ENCODE measurements at places on chromosomes 1 and 21.

GRCh38 chr1:205082431-205082830, 1.8 kb downstream of the TMEM81 start:
- no peak for DNase-seq

GRCh38 chr1:51671527-51672325, 54.8 kb downstream of the OSBPL9 start:
- DNase-seq: no peak

- no peak for DNase-seq
Observed at GRCh38 chr21:36654324-36654723, 44.6 kb upstream of the SIM2 start.

DNA sequence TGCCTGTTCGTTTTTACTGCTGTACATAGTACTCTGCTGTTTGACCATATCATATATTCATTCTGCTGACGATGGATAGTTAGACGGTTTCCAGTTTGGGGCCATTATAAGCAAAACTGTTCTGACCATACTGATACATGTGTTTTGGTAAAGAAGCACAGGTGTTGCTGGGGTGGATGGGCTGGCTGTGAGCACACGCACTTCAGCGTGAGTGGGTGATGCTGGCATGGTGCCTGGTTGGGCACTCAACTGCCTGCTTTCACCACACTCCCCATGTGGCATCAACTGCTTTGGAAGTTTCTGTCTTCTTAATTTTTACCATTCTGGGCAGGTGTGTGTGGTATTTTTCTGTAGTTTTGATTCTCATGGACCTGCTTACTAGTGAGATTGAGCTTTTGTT, 37.3 kb downstream of the ADARB1 start:
- DNase-seq: no peak

GRCh38 chr1:198165927-198166647, 9.3 kb downstream of the NEK7 start:
- peak; percentile 40 for DNase-seq

All from activated CD8-positive, alpha-beta T cell treated with anti-CD3 and anti-CD28 coated beads for 36 hours (primary cell).